ENCODE measurements at places on chromosomes 16 and 17.

- peak; percentile 46 for DNase-seq
Measured at GRCh38 chr16:84810518-84811273, 9.1 kb upstream of the CRISPLD2 start.

DNA sequence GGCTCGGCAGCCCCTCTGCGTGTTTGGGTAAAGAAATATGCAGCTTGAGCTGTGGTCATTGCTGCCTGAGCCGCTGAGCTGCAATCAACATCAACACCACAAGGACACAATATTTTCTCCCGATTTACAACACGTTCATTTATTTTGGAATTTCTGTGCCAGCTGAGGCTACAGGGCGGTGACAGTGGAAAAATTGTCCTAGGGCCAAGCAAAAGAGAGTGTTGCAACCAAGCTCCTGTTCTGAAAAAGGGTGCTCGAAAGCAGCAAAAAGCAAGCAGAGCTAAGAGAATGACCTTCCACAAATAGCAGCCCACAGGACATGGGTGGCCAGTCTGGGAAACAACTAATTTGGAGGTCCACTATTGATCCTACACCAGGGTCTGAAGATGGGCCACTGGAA is 35.4 kb upstream of the NOG start:
- DNase-seq: no peak

GRCh38 chr16:4892361-4893102 is 44.4 kb downstream of the PPL start:
- no peak for DNase-seq

- no peak for DNase-seq
Measured at GRCh38 chr17:4249452-4250029, 14.2 kb downstream of the ANKFY1 start.

- no peak for DNase-seq
Measured at GRCh38 chr16:12300945-12301500, 324.5 kb downstream of the SNX29 start.

Measured in activated CD8-positive, alpha-beta memory T cell treated with anti-CD3 and anti-CD28 coated beads, Interleukin-2, amount 10 ng/mL, durations not matched to agents 7 days and 5 days (primary cell).